Activated CD4-positive, alpha-beta T cell treated with anti-CD3 and anti-CD28 coated beads for 1 hour (primary cell): ENCODE measurements at places on chromosomes 1 and 21.
A peak's percentile ranks its signal among the peaks of the same experiment; 100 is the strongest.

GRCh38 chr1:204382714-204383083 lies 23.0 kb upstream of the PLEKHA6 start:
- no peak for DNase-seq

- no peak for DNase-seq
These were observed 59.2 kb downstream of the LEPR start for GRCh38 chr1:65479554-65480204.

DNA sequence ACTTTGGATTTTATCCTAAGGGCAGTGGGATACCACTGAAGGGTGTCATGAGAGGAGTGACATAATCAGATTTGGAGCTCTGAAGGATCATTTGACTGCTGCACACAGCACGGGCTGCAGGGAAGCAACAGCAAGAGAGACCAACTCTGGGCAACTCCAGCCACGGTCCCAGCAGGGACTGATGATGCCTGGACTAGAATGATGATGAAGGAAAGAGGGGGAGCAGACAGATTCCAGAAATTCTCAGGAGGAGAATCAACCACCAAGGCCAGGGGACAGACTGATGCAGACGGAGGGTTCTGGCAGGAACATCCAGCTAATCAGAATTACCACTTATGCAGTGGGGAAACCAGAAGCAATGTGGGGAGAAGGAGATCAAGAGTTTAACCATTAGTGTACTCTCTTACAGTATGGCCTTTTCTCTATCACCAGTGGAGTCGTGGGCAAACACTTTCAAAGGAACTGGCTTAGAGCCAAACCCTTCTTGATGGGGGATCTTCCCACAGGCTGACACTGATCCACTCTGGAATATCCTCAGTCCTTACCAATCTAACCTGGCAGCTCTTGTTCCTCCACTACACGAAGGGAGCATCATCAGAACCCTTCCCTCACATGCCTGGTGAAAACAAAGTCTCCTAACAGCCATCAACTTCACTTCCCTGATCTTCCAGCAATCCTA lies 3.3 kb downstream of the URB1 start:
- no peak for DNase-seq

- peak; percentile 26 for DNase-seq
These were observed 816 bp downstream of the EDEM3 start for GRCh38 chr1:184753608-184754475.

- no peak for DNase-seq
These were observed 37.1 kb upstream of the CAP1 start for GRCh38 chr1:40003156-40004093.

- DNase-seq = no peak
These were observed 15.5 kb downstream of the FMN2 start for GRCh38 chr1:240107058-240107684.

DNA sequence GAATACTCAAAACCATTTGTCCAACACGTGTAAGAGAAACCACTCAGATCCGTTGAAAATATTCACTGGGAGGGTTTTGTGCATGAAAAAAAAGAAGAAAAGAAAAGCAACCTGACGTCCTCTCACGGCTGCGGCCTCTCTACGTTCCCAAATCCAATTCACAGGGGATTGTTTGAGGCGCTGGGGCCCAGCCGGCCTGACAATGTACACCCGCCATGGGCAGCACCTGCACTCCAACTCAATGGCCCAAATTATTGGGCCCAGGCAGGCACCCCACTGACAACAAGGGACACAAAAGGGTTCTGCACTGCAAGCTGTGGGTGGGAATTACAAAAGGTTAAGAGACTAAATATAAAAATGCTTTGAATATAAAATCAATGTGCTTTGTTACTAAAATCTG lies 41.5 kb downstream of the MORN1 start:
- DNase-seq = no peak

DNA sequence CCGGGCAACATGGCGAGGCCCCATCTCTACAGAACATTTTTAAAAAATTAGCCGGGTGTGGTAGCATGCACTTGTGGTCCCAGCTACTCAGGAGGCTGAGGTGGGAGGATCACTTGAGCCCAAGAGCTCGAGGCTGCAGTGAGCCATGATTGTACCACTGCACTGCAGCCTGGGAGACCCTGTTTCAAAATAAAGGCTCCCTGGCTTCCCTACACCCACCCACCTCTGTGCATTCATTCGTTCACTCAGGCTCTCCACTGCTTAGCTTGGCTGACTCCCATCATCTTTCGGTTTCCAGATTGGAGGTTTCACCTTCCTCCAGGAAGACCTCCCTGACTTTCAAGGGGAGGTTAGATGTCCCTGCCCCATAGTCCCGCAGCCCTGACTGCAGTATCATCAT lies 14.2 kb downstream of the KIAA2013 start:
- DNase-seq = no peak

- DNase-seq = no peak
These were observed 59.7 kb downstream of the INAVA start for GRCh38 chr1:200954434-200954833.

DNA sequence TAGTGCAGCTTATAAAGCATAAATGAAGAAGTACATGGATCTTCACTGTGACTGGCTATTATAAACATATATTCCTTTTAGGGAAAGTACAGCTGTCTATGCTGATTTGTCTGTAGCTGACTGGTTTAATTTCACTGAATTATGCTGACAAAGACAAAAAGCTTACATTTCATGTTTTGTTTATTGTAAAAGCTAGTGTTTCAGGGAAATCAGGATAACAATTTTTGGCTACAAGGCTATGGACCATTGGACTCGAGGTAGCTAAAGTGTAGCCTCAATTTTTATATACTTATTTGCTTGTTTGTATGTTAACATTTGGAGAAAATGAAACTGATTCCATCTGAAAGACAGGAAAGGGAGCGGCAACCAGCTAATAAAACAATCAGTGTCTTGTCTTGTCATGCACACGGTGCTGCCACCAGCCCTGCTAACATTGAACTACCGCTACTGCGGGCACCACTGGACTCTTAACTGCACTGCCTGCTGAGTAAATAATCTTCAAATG lies 480.2 kb downstream of the COL11A1 start:
- no peak for DNase-seq

DNA sequence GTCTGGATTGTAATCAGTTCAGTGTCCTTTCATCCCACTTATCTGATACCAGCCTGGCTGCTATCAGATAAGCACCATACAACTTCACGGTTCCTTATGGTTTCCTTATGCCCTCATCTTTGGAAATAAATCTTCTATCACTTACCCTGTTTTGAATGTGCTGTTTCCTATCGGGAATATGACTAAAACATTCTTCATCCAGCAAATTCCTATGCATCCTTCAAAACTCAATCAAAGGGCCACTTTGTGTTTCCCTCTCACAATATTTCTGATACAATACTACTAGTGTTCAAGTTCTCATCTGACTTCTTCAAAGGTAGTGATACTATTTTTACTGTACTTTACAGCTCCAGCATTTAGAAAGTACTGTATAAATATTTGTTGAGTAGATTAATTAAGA lies 513.2 kb downstream of the OMA1 start:
- DNase-seq = no peak

- DNase-seq = no peak
These were observed 3.6 kb downstream of the LPAR3 start for GRCh38 chr1:84889437-84889836.

- no peak for DNase-seq
These were observed 7.5 kb downstream of the DYRK1A start for GRCh38 chr21:37374027-37374426.

DNA sequence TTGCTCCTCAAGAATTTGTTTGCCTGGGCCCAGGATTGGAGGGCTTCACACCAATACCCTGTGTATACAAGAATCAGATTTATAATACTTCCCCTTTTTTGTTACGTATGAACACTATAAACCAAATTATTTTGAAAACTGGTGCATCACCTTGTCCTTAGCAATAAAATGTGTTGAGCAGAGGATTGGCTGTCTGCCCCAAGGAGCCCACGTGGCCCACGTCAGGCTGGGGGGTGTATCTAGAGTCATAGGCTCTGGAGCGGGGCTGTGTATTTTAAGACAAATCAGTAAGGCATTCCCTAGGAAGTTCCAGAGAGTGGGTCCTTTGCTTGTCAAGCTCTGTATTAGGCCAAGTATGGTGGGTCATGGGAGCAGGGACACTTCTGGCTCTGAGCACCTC lies 2.0 kb upstream of the ST3GAL3 start:
- no peak for DNase-seq

DNA sequence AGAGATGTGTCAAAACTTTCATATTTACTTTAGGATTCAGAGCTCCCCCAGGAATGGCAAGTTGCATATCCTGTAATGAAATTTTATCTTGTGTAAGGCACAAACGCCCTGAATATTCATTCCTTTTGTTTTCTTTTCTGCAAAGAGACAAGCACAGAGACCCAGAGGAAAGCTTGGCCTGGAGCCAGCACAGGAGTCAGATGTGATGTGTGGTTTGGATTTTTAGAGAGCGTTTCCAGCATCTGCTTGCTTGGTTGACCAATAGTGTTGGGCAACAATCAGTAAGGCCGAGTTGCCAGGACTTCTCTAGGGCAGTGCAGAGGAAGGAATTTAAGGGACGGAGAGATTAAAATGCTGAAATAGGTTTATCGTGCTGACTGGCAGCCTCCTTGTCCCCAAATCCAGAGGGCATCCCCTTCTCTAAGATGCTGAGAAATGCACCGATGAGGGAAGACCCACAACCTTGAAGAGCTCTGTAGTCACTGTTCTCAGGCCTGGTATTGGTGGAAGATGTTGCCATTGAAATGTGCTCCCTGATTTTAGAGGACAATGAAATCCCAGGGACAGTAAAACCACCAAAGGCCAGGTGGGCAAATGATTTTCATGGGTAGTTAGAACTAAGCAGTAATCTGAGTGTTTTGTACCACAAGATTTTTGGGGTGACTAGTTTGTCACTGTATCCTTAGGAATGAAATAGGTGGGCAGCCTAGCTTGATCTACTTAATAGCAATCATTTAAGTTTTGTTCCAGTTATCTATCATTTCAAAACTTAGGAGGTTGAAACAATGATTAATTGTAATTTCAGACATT lies 37.9 kb upstream of the RHOU start:
- no peak for DNase-seq

GRCh38 chr1:89310505-89310904 lies 37.8 kb upstream of the GBP5 start:
- no peak for DNase-seq
